Sigmoid colon (tissue), 7 donors: ENCODE measurements at places on chromosomes 13 and 19. TPM values are rescaled to one million over a fixed set of nuclear protein-coding genes. Genes with fewer than 3 reads are reported as not detected.

The FZR1 gene
- 13.9 TPM for polyA plus RNA-seq

The TMEM272 gene
- polyA plus RNA-seq, result not detected

The IFNL1 gene
- 0.09 TPM for polyA plus RNA-seq

The CARS2 gene
- 75.9 TPM for polyA plus RNA-seq

The FFAR2 gene
- 0.69 TPM for polyA plus RNA-seq

The ITPKC gene
- polyA plus RNA-seq, result 17.4 TPM

The TEX101 gene
- polyA plus RNA-seq, result not detected

The DNMT1 gene
- polyA plus RNA-seq, result 13.6 TPM

The FGF21 gene
- not detected for polyA plus RNA-seq

The TMEM38A gene
- polyA plus RNA-seq, result 1.2 TPM

The NCAN gene
- 0.09 TPM for polyA plus RNA-seq

The CCDC122 gene
- 7.4 TPM for polyA plus RNA-seq

The SYNGR4 gene
- polyA plus RNA-seq, result not detected

The SLC15A1 gene
- 2.1 TPM for polyA plus RNA-seq

The UBE2L5 gene
- 0.09 TPM for polyA plus RNA-seq

The CYP4F8 gene
- polyA plus RNA-seq, result not detected

The GAS6 gene
- 28.2 TPM for polyA plus RNA-seq

The RFPL4A gene
- polyA plus RNA-seq, result not detected

The LYL1 gene
- polyA plus RNA-seq, result 3.0 TPM

The FXYD7 gene
- polyA plus RNA-seq, result not detected

The DCT gene
- 0.60 TPM for polyA plus RNA-seq

The OSCAR gene
- polyA plus RNA-seq, result not detected

The SBNO2 gene
- polyA plus RNA-seq, result 75.0 TPM

The GPR18 gene
- not detected for polyA plus RNA-seq

The PNMA8B gene
- polyA plus RNA-seq, result 0.95 TPM

The CIC gene
- 42.1 TPM for polyA plus RNA-seq

The PLEKHA4 gene
- polyA plus RNA-seq, result 28.2 TPM

The MUC16 gene
- under 0.01 TPM for polyA plus RNA-seq

The NBEA gene
- polyA plus RNA-seq, result 1.8 TPM

The ZNF700 gene
- polyA plus RNA-seq, result 4.8 TPM

The BLVRB gene
- 224 TPM for polyA plus RNA-seq

The WDR87 gene
- not detected for polyA plus RNA-seq

The CALM3 gene
- 375 TPM for polyA plus RNA-seq

The ZNF665 gene
- 3.6 TPM for polyA plus RNA-seq

The LRRC8E gene
- 1.2 TPM for polyA plus RNA-seq

The CAMSAP3 gene
- 15.6 TPM for polyA plus RNA-seq

The RINL gene
- polyA plus RNA-seq, result 3.7 TPM

The USHBP1 gene
- polyA plus RNA-seq, result 0.23 TPM

The KCNK6 gene
- polyA plus RNA-seq, result 5.4 TPM

The ERICH4 gene
- not detected for polyA plus RNA-seq

The C3 gene
- 66.7 TPM for polyA plus RNA-seq

The FREM2 gene
- polyA plus RNA-seq, result under 0.01 TPM

The SETDB2 gene
- 4.9 TPM for polyA plus RNA-seq

The KLK12 gene
- polyA plus RNA-seq, result 2.6 TPM

The SIGLEC8 gene
- 4.9 TPM for polyA plus RNA-seq

The EBI3 gene
- polyA plus RNA-seq, result 17.6 TPM

The MBD3L3 gene
- polyA plus RNA-seq, result not detected

The ZNF470 gene
- polyA plus RNA-seq, result 0.60 TPM

The SIAH3 gene
- polyA plus RNA-seq, result 0.01 TPM
